ENCODE measurements at places on chromosomes 3 and 15. TPM values are rescaled to one million over a fixed set of nuclear protein-coding genes. Genes with fewer than 3 reads are reported as not detected.

DNA sequence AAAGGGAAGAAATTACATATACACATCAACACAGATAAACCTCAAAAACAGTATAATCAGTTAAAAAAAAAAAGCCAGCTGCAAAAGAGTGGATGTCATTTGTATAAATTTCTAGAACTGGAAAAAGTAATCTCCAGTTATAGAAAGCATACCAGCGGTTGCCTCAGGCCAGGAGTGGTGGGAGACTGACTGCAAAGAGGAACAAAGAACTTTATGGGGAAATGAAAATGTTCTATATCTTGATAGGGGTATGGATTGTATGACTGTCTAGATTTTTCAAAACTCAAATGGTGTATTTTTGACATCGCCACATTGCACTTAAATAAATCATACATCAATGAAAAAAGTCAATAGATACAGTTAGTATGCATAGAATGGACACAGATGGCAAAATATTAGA lies 241.6 kb downstream of the SCAPER start:
- DNase-seq = no peak

DNA sequence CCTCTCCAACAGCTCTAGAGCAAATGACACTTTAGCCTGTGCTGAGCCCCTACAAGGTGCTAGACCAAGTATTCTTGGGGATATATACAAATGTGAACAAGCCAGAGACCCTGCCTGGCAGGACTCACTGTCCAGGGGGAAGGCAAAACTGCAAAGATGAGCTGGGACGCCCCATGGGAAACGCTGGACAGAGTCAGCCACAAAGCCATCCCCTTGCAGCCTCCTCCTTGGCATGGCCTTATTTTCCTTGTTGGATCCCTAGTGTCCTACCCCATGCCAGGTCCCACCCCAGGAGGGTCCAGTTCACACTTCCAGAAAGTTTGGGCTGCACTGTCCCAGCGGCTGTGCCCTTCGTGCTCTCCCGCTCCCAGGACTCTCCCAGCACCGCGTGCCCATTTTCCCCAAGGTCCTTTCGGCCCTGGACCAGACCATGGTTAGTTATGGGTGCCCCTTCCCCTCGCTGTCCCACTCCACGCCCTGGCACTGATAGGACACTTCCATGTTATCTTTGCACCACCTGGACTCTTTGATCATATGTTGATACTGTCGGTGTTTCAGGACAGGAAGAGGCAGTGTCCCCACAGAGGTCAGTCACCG lies 5.8 kb upstream of the NRROS start:
- DNase-seq = no peak

DNA sequence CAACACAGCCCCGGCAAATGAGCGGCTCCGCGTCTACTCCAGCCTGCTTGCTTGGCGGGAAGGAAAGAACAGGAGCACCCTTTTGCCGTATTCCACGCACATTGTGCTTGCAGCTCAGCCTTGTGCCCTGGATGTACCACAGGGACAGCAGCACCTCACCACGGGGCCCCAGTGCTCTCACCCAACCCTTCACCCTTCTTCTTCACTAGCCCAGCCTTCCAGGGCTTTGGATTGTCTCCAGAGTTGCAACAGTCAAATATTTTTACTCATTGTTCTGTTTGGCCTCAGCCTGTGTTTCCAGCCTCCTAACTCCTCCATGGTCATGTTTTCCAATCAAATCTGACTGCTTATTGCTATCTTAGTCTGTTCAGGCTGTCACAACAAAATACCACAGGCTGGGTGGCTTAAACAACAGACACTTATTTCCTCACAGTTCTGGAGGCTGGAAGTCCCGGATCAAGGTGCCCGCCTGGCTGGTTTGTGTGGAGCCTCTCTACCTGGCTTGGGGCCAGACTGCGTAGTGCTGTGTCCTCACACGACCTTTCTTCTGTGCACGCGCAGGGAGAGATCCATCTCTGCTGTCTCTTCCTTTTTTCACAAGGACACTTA lies 79.2 kb upstream of the ABHD17C start:
- no peak for DNase-seq

DNA sequence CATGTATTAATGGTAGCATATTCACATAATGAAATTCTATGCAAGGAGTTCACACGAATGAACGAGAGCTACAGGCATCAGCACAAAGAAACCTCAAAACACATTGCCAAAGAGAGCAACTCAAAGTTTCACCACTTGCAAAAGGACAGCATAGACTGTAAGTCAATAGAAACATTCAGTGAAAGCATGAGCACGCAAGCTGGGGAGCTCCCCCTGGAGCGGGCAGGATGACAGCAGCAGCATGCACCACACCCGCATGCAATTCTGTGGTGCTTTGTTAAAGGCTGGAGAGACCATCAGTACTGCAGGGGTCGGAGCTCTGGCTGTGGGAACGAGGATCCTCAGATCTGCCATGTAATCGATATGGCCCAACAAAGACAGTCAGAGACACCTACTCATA lies 18.7 kb downstream of the OCA2 start:
- DNase-seq = no peak

DNA sequence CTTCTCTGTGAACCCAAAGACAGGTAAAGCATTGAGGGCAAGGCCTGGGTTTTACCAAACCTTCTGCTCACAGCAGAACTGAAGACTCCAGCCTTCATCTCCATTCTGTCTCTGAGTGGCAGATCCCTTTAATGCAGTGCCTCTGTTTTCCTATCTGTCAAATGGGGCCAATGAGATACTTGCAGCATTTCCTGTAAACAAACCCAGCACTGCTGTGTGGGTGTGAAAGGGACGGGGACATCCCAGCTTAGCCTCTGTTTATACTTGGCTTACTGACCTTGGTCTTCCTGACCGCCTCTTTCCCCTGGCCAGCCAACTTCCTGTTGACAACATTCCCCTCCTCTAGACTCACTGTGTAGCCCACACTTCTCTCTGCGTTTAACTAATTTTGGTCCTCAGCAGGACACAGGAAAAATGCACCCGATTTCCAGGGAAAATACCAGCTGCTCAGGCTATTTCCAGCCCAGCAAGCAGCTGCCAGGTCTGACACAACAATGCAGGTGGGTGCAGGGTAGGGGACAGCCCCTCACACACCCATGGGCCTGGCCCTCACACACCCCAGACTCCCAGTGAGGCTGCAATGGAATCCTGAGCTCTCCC lies 105.9 kb upstream of the HERC1 start:
- DNase-seq = peak; percentile 14

PPP4R2 gene
- 76.9 TPM for total RNA-seq

SNURF gene
- 7.3 TPM for total RNA-seq

GOLGA6L7 gene
- not detected for total RNA-seq

CACNA2D2 gene
- total RNA-seq = 0.62 TPM

NOX5 gene
- total RNA-seq = not detected

Measured in activated CD4-positive, alpha-beta T cell treated with anti-CD3 and anti-CD28 coated beads, Interleukin-2, amount 10 ng/mL, durations not matched to agents 7 days and 5 days (primary cell).